ENCODE measurements at places on chromosomes 11 and 22.

GRCh38 chr11:19938169-19938856 lies 222.0 kb downstream of the DBX1 start:
- peak; percentile 52 for DNase-seq

- DNase-seq, result no peak
Observed at GRCh38 chr11:121293288-121293594, 670 bp downstream of the SC5D start.

DNA sequence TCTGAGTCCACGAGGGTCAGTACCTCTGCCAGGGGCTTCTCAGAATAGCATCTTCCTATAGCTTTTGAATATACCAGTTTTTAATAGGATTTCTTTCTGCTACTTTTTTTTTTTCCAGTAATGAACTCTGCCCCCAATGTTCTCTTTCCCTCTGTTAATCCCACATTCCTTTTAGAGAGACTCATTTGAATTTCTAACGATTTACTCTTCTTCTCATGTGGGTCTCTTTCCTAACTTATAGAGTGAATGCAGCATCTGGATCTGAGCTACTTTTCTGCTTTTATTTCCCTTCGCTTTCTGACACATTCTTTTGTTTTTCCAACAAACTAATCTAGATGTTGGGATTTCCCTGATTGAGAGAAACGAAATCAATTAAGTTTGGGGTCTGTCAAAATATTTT lies 71.4 kb downstream of the INSC start:
- no peak for DNase-seq

- DNase-seq, result no peak
Observed at GRCh38 chr11:117588166-117588810, 208.7 kb downstream of the DSCAML1 start.

All from activated naive CD4-positive, alpha-beta T cell treated with anti-CD3 and anti-CD28 coated beads for 36 hours (primary cell).